ENCODE measurements at places on chromosomes 7 and 10.

GRCh38 chr7:133051066-133051465 is 30.8 kb downstream of the CHCHD3 start:
- DNase-seq, result no peak

DNA sequence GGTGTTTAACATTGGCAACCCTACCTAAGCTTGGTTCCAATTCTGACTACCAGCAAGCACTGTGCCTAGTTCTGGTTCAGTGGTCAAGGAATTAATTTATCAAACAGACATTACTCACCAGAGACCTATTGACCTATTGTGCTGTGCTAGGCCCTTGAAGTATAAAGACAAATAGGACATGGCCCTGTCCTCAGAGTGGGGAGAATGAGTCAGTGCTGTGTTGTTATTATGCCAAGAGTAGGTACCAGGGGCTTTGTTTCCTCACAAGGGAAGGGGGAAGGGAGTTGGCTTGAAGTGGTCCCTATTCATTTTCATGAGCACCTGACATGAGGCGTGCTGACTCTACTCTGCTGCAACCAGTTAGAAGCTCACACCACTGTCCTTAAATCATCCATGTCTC is 62.6 kb upstream of the PLPP4 start:
- no peak for DNase-seq

DNA sequence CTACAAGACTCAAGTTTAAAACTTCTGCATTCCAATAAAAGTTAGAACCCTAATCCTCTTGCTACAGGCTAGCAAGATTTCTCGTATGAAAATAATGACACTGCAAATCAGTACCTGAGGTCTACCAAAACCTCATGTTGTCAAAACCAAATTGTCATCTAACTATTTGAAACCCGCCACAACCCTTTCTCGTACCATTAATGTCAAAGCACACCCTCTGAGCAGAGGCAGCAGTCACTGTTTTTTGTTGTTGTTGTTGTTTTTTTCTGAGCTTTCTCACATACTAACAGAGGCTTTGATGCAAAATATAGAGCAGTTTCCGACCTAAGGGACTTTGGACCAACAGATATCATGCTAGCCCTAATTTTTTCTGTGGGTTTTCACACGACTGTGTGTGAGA is 563.9 kb upstream of the C7orf33 start:
- DNase-seq, result no peak

- DNase-seq, result no peak
Measured at GRCh38 chr7:3302681-3303320, 1.7 kb downstream of the SDK1 start.

DNA sequence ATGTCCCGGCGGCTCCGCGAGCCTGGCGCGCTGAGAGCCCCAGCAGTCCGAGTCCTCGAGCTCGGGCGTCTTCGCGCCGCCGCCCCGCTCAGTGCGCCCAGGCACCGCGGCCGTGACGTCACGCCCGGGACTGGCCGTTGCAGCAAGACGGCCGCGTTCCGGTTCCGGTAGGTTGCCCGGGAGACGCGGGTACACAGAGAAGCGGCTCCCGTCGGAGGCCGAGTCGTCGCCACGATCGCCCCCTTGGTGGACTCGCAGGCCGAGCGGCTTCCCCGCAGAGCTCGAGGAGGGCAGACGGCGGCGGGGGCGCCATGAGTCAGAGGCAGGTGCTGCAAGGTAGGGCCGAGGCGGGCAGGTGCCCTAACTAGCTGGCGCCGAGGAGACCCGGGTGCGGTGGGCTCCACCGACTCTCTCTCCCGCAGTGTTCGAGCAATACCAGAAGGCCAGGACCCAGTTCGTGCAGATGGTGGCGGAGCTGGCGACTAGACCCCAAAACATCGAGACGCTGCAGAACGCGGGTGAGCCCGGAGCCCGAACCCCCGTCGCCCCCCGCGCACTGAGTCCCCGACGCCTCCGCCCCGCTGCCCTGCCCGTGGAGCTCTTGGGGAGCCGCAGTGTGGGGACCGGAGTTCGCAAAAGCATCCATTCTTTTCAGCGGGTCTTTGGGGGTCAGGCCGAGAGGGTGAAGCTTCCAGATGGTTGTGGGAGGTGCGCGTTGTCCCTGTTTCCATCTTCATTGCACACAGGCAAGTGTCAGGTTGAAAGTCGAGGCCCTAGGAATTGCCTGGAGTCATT is at the start of gene SPAG6:
Gene SPAG6, plus strand, starts transcription at position 196 of the 795 bp plus-strand sequence. Its CDS starts 116 bp downstream, at position 312.
- peak; percentile 80 for DNase-seq

DNA sequence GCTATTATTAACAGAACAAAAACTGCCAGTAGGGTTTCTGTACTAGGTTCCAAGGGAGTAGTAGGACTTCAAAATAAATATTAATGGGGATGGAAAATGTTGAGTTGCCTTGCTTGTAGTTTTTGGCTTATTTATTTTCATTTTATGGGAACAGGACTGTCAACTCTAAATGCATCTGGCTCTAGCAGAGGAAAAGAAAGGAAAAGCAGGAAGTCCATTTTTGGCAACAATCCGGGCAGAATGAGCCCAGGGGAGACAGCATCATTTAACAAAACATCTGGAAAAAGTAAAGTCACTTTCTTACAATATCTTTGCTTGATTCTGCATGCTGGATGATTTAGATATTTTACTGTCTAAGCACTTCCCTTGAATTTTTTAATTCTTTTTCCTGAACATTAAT is 69.4 kb downstream of the NOC3L start:
- DNase-seq, result no peak

- no peak for DNase-seq
Measured at GRCh38 chr7:27105301-27106031, 3.0 kb upstream of the HOXA2 start.

DNA sequence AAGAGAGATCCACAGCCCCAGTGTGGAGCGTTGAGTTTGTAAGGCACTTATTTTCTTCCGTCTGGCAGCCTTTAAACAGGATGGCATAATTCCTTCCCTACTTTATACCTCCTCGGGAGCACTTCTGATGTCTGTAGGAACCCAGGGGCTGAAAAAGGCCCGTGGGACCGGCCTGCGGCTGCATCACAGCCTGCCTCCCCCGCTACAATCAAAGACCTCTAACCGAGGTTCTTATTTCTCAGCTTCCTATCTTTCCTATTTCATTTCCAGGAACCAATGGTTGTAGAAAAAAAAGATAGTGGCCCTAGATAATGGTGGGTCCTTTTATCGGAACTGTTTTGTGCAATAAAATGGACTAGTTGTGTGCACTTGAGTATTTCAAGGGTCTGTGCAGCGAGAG is 4.1 kb upstream of the CTBP2 start:
- DNase-seq, result no peak

GRCh38 chr7:30674420-30674819 is 7.8 kb downstream of the CRHR2 start:
- DNase-seq, result no peak

- no peak for DNase-seq
Measured at GRCh38 chr10:5927306-5927705, 37.3 kb downstream of the FBH1 start.

DNA sequence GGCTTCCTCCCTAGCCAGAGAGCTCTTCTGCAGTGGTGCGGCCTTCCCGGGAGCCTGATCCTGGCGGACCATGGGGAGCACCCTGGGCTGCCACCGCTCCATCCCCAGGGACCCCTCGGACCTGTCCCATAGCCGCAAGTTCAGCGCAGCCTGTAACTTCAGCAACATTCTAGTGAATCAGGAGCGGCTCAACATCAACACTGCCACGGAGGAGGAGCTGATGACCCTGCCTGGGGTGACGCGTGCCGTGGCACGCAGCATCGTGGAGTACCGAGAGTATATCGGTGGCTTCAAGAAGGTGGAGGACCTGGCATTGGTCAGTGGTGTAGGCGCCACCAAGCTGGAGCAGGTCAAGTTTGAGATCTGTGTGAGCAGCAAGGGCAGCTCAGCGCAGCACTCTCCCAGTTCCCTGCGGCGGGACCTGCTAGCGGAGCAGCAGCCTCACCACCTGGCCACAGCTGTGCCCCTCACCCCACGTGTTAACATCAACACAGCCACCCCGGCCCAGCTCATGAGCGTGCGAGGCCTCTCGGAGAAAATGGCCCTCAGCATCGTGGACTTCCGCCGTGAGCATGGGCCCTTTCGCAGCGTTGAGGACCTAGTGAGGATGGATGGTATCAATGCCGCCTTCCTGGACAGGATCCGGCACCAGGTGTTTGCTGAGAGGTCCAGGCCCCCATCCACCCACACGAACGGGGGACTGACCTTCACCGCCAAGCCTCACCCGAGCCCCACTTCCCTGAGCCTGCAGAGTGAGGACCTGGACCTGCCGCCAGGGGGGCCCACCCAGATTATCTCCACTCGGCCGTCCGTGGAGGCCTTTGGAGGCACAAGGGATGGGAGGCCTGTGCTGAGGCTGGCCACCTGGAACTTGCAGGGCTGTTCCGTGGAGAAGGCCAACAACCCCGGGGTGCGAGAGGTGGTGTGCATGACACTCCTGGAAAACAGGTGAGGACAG is 1.5 kb downstream of the EEPD1 start:
- no peak for DNase-seq

DNA sequence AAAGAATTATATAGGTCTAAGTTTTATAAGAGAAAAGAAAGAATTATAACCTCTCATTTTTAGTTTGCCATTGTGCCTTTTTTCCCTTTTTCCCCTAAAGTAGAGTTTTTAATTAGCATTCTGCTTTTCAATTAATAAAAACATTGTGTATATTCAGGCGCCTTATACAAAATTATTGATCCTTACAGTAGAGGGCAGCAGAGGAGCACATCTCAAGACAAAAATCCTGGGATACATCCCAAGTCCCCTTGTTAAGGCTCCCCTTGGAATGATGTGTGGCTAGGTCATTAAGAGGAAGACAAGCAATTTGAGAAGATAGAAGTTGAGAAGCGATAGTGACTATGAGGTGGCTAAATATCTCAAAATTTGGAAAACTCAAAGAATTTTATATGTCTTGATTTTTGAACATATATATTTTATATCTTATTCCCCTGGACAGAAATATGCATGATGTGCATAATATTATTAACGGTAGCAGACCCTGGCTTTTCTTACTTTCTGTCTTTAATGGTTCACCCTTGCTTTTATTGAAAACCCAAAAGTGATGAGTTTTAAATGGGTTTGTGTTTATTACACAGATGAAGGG is 19.1 kb upstream of the TPK1 start:
- peak; percentile 50 for DNase-seq

- no peak for DNase-seq
Measured at GRCh38 chr7:131170440-131171271, 157.0 kb upstream of the MKLN1 start.

- DNase-seq, result no peak
Measured at GRCh38 chr10:124657806-124658205, 86.4 kb downstream of the FAM53B start.

GRCh38 chr10:77165445-77166208 is 472.0 kb downstream of the KCNMA1 start:
- peak; percentile 58 for DNase-seq

GRCh38 chr10:97384641-97385040 is 16.5 kb downstream of the RRP12 start:
- DNase-seq, result no peak

GRCh38 chr10:53690524-53691240 is 918.1 kb upstream of the MBL2 start:
- no peak for DNase-seq

GRCh38 chr7:133854739-133855138 is 272.4 kb upstream of the LRGUK start:
- DNase-seq, result peak; percentile 18

- no peak for DNase-seq
Measured at GRCh38 chr7:39353615-39354376, 212.4 kb upstream of the YAE1 start.

DNA sequence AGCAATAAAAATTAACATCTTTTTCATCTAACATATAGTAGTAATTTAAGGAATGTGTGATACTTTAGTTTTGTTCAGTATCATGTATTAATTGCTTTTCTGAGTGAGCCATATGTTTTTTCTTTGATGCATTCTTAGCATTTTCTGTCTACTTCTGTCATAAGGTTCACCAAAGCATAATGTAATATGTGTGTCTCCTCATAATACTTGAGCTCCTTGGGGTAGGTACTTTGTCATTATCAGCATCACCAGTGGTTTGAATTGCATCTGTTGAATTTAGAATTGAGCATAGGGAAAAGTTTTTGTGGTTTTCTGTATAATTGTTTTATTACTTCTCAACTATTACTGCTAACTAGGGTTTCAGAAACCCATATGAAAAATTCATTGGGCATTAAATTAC is 26.5 kb downstream of the VPS50 start:
- no peak for DNase-seq

DNA sequence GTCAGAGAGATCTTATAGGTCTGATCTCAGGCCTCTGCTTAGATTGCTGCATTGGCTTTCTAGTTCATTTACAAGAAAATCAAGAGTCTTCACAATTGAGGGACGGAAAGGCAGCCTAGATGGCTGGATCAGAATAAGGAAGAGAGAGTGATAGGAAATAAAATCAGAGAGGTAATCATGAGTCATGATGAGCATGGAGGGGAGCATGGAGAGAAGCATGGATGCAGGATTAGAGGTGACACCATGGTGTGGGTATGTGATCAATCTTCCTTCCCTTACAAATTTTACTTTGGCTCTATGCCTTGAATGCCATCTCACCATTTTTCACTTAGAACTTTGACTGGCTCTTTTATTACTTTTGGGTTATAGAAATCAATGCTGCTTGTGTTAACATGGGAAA is 1.4 kb downstream of the BCCIP start:
- DNase-seq, result no peak

DNA sequence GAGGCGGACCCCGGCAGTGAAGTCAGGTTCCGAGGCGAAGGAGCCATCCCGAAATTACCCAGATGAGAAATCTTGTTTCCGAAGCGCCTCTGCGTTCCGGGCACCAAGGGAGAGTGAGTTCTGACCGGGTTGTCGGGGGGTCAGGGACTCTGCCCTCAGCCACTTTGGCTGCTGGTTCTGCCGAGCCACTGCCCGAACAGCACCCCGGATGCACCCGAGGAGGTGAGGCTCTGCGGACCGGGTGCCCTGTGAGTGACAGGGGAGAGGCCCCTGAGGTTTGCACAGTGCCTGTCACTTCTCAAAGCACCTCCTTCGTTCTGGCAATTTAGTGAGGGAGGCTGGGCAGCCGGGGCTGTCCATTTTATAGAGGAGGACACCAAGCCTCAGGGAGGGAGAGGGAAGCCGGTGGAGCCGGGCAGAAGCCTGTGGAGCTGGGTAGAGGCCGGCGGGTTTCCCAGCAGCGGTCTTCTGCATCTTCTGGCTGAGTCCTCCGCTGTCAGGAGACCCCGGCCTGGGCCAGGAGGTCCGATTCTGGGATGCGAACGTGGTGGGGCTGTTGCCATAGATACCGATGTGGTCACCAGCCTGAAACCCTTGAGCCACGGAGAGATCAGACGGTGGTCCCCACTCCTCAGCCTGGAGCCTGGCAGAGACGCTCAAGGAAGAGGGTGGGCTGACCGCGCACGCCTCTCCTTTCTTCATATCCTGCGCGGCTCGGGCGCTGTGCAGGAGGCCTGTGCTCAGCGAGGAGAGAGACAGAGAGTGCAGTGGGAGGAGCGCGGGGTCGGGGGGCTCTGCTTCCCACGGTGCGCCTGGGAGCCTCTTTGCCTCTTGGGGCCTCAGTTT is 18.9 kb upstream of the SHH start:
- DNase-seq, result no peak

DNA sequence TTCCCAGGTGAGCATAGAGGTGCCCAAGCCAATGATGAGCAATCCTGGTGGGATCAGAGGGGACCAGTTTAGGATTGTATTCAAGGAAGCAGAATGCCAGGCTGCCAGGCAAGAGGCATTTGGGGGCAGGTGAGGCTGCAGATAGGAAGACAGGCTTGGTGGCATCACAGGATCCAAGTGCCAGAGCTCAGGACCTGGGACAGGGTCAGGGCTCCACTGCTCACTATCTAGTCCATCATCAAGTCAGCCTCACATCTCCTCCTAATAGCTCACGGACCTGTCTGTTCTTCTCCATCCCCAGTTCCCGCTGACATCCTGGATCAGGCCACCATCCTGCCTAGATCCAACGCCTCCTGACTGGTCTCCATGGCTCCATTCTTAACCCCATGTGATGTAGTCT is 47.6 kb downstream of the CYP26A1 start:
- DNase-seq, result no peak
